ENCODE measurements at places on chromosomes 11 and 22.

DNA sequence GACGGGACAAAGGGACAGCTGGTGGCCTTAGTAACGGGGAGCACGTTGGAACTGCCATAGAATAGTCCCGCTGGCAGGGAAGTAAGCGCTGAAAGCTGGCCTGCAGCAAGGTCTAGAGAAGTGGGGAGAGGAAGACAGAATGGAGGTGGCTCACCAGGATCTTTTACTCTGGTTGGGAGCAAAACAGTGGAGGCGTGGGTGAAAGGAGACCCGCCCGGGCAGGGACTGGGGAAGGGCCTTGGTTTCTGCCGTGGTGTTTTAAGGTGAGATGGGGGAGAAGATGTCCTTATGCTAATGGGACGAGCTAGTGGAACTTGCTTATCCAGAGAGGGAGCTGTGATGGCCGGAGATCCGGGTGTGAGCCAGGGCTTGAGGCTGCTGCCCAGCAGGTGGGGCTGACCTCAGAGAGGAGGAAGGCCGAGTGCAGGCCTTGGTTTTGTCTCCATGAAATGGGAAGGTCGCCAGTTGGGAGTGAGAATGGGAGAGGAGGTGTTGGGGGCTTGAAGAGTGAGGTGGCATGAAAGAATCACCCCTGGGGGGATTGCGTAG is 56.4 kb upstream of the CTTN start:
- DNase-seq, result no peak

DNA sequence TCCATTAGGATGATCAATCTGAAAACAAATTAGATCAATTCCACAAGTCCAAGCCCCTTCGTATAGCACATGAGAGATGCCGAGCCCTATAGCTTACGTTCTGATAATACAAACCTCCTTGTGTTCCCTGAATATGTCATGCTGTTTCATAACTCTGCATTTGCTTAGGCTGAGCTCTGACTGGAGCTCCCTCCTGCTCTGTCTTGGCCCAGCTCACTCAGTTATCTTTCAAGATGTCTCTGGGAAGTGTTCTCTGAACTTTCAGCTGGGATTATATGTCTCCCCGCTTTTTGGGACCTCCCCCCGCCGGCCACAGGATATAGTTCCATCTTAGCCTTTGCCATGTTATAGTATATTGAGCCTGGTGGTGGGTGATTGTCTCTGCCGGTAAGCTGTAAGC is 44.0 kb downstream of the FDX1 start:
- DNase-seq, result no peak

DNA sequence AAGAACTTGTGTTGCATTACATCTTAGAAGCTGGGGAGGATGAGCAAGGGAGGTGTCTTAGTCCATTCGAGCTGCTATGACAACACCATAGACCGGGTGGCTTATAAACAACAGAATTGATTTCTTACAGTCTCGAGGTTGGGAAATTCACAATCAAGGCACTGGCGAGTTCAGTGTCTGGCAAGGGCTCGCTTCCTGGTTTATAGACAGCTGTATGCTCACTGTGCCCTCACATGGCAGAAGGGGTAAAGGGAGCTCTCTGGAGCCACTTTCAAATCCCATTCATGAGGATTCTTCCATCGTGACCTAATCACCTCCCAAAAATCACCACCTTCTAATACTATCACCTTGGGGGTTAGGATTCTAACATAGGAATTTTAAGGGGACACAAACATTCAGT is 150.0 kb upstream of the NECTIN1 start:
- no peak for DNase-seq

DNA sequence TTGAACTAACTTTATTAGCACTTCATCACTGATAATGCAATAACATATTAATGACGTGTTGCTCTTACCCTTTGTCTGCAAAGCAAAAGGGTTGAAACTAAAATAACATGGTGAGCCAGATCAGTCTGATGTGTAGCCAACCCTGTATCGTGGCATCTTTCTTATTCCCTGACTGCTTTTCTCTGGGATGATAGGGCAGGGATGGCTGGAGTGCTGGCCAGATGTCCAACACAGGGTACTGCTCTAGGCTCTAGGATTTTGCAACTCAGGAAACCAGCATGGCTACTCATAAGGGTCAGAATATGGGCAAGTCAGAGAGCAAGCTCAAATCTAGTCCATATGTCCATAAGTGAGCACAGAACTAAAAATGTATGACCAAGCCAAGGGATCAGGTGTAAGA is 129.1 kb downstream of the SLC17A6 start:
- no peak for DNase-seq

GRCh38 chr22:29290061-29290460 is 16.4 kb upstream of the GAS2L1 start:
- DNase-seq, result no peak

DNA sequence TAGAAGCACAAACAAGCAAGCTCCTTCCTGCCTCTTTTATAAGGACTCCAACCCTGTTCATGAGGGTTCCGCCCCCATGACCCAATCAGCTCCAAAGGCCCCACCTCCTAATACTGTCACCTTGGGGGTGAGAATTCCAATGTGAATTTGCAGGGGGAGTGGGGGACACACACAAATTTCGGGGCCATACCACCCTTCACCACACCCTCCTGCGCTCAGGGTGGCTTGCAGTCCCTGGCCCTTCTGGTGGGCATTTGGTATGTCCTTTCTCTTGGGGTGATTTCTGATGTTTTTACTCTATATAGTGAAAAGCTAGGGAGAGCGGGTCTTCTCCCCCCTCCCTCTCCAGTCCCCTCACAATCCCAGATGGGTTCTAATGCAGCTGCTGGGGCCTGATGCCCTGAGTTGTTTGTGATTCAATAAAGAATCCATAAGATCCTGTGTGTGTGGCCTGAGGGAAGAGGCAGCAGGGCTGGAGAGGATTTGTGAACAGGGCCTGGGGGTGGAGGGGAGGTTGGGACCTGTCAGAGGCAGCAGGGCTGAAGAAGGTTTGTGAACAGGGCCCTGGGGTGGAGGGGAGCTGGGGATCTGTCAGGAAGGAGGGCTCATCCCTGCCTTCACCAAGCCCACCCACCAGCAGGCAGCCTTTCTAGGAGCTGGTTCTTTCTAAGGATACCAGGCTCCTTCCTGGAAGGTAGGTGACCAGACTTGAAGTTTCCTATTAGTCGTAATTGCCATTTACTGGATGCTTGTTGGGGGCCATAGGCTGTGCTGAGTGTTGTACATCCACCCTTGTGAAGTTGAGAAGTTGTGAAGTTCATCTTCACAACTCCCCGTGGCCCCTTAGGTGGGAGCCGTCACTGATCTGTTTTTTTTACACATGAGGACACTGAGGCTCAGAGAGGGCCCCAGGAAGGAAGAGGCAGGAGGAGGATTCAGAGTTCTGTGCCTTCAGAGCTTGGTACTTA is 7.9 kb downstream of the SLC35C1 start:
- no peak for DNase-seq

- DNase-seq, result peak; percentile 54
Observed at GRCh38 chr11:1652771-1653540, 23.4 kb downstream of the KRTAP5-5 start.

DNA sequence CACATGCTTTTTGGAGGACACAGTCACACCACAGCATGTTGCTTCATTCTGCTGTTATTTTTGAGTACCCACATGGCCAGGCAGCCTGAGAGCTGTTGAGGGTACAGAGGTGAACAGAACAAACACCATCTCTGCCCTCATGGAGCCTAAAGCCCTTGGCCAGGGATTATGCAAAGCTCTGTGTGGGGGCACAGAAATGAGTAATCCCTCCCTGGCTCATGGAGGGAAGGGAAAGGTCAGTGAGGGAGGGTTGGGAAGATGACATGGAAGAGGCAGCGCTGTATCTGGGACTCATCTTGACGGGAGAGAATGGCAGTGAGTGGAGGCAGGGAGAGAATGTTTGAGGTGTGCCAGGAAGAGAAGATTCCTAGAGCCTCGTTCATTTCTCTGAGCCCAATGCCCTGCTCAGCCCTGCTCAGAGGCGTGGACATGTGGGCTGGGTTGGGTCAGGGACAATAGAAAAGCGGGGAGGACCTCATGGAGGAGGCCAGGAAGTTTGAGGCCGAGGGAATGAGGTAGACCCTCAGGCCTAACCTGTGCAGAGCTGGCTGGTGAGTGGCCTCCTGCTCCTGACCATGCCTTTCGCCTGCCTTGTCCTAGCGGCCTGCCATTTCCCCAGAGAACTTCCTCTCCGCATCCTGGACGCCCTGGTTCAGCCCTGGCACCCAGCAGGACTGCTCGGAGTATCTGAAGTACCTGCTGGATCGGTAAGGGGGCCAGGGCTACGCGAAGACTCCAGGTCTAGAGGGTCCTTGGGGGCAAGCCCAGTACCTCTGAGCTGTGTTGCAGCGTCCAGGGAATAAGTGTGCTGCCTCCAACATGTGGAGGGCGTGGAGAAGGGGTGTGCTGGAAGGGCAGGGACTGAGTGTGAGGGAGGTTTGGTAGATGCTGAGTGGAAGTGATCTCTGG is 19.8 kb downstream of the USP35 start:
- DNase-seq, result no peak

DNA sequence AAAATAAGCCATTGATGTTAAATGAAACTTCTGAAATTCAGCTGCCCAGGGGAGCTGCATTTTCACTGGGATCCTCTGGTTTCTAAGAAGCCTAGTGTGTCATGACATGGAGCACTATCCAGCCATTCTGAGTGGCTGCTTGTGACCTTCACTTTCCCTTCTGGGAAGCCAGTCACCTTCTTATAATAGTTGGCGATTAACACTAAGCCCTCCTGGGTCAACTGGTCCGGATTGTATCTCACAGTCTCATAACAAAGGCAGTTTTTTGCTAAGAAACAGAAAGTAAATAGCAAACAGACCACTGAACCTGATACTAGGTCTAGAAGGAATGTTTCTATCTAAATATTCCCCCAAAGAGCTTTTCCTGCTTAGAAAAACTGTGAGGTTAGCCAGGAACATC is 7.9 kb downstream of the CSRP3 start:
- no peak for DNase-seq

- no peak for DNase-seq
Observed at GRCh38 chr11:114396916-114397315, 3.4 kb downstream of the C11orf71 start.

DNA sequence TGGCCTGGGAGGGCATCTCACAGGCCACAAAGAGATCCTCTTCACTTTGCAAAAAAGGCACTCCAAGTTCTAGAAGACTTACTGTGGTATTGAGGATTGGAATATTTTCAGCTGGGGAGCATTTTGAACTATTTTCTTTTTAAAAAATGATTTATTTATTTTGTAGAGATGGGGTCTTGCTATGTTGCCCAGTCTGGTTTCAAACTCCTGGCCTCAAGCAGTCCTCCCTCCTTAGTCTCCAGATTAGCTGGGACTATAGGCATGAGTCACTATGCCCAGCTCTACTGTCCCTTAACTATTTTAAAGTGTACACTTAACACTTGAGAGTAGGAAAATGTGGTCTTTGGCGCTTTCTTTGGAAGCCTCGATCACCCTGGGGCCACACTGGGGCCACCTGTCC is 24.9 kb upstream of the DGCR8 start:
- DNase-seq, result no peak

- no peak for DNase-seq
Observed at GRCh38 chr11:64933935-64934681, 1.6 kb downstream of the GPHA2 start.

DNA sequence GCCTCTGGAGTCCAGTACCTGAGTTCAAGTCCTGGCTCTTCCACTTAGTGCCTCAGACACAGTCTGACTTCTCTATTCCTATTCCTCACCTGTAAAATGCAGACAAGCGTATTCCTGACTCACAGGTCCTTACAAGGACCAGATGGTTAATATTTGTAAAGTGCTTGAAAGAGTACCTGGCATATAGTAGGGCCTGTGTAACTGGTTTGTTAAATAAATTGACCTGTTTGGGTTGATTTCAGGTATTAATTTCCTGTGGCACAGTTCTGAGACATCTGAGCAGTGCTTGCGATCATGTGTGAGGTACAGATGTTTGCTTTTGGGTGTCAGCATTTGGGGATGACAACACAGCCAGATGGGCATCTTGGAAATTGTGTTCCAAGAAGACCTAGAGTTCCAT is 127.5 kb downstream of the APIP start:
- DNase-seq, result peak; percentile 39

GRCh38 chr22:31141551-31141950 is 1.2 kb upstream of the PLA2G3 start:
- DNase-seq, result no peak

DNA sequence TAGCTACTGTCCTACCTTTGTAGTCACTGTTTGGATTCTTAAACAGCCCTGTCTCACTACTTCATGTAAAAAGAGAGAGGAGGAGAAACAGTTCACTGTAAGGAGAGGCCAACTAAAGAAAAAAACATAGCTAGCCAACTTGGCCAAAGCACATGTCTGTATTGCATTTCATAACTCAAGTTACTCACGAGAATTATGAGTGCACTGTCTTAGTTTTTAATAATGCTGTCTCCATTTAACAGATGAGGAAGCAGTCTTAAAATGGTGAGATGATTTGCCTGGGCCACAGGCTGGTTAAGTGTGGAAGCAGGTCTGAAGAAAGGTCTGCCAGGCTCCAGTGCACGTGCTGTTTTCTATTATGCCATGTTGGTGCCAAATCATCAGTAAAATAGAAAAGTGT is 104.5 kb downstream of the UVRAG start:
- DNase-seq, result no peak

GRCh38 chr11:19433367-19433766 is 192.6 kb upstream of the E2F8 start:
- DNase-seq, result no peak

DNA sequence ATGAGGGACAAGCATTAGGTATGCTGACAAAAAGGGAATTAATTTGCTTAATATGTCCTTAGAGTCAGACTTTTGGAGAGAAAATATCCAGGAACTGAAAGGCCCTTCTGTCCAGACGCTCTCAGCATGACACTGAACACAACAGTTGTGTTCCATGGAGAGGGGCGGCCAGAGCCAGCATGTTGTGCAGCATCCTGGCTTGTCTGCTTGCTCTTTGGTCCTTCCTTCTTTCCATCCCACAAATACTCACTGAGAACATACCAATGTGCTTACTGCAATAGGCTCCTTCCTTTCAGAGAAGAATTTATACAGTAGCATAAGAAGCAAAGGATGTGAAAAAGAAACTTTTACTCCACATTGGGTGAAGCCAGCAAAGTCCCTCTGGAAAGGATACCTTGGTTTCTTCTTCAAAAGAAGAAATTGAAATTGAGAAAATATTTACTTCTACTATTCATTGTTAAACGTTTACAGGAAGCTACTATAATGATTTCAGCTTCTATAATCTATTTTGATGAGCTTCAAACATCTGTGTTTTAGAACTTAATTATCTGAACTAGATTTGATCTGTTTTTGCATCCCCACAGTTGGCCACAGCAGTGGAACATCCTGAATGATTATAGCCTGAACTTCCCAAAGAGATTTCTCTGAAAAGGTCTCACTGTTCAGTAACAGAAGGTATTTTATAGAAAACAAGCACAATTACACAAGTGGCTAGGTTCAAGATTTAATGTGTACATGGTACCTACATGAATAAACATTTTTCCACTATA is 304.1 kb upstream of the PITPNB start:
- no peak for DNase-seq

- no peak for DNase-seq
Observed at GRCh38 chr22:24843048-24843447, 37.0 kb downstream of the SGSM1 start.

Data from NCI-H748 treated with DMSO at 0.1 percent for 48 hours (cell line).